ENCODE measurements at places on chromosomes 2 and 18.

- DNase-seq: no peak
Measured at GRCh38 chr2:159939946-159940345, 122.5 kb downstream of the PLA2R1 start.

- DNase-seq: no peak
Measured at GRCh38 chr2:163039266-163039665, 200.7 kb upstream of the KCNH7 start.

GRCh38 chr2:47094511-47095142 is 60.5 kb downstream of the STPG4 start:
- DNase-seq: no peak

- no peak for DNase-seq
Measured at GRCh38 chr2:27792759-27793158, 21.2 kb downstream of the MRPL33 start.

DNA sequence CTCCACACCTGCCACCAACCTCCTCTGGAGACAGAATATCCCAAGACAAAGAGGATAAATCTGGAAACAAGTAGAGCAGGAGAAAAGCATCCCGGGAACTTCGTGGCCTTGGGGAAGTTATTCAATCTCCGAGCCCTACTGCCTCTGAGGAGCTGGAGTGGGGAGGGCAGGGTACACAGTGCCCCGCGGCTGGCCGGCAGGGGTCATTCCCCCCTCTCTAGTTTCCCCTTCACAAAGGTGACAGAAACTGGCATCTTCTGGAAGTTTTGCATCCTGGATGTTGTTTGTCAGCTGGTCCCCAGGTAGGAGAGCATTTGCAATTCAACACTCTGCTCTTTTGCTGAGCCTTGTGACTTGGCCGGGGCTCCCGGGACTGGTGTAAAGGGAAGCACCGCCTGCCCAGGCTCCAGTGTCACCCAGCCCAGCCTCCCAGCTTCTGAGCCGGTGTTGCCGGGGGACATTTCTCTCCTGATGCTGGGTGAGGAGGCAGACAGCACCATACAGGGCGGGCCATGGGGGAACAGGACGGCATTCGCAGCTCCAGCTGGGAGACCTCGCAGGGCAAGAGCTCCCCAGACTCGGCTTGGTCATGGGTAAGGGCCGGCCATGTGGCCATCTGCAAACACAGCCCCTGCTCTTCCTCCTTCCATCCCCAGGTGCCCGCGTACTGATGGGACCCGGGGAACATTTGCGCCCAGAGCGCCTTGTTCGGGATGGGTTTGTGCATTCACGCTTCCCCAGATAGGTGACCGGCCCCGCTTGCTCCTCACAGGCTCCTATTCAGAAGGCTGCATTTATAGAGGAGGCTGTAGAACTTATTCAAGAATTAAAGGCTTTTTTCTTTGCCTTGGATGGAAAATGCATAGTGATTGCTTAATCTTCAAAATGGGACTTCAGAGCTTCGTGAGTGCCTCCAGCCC is 7.4 kb upstream of the NTSR2 start:
- DNase-seq: no peak

DNA sequence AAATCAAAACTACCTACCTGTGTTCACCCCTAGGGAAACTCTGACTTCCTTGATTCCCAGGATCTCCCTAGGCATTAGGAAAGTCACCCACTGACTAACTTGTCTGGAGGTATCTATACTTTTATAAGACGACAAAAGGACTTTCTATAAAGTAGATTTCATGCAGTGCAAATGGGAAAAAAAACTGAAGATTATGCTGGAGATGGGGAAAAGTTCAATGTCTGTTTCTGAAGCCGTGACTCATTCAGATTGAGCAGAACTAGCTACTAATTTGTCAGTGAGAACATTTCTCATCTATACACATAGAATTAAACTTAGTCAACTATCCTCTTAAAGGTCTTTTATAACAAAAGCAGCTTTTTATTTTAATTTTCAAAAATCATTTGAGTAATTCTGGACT is 6.0 kb downstream of the SEPTIN10 start:
- DNase-seq: no peak

GRCh38 chr2:80330527-80331450 is 26.2 kb upstream of the LRRTM1 start:
- DNase-seq: no peak

- DNase-seq: peak; percentile 42
Measured at GRCh38 chr2:233976690-233977294, 59.6 kb downstream of the TRPM8 start.

GRCh38 chr2:24763843-24764242 is 29.3 kb downstream of the PTRHD1 start:
- DNase-seq: no peak

DNA sequence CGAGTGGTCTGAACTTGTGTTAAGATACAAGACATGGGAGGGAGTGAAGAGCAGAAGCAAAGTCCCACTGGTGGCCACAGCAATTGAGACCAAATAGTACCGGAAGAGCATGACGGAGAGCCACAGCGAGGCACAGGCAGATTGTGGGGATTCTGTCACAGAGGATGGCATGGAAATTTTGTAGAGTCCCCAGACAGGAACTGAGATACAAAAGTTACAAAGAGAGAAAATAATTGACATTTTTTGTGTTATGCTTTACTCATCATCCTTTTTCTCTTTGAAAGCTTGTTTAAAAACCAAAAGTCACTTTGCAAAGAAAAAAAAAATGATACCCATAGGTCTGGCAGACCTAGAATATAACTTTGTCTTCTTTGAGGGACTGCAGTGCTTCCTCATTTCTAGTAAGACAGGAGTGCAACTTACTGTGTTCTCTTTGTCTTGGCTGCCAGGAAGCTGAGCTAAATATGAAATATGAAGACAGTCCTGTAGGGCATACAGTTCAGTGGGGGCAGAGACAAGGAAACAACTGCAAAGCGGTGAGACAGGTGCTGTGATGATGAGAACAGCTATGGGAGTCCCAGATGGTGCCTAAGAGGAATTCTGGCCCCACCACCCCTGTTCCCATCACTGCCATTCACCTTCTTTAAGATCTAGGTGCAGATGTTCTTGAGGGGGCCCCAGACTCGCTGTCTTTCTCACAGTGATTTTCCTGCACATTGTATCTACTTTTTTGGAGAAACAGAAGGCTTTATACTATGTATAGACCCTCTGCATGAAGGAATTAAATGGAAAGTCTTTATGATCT is 5.2 kb downstream of the ARHGAP25 start:
- no peak for DNase-seq

DNA sequence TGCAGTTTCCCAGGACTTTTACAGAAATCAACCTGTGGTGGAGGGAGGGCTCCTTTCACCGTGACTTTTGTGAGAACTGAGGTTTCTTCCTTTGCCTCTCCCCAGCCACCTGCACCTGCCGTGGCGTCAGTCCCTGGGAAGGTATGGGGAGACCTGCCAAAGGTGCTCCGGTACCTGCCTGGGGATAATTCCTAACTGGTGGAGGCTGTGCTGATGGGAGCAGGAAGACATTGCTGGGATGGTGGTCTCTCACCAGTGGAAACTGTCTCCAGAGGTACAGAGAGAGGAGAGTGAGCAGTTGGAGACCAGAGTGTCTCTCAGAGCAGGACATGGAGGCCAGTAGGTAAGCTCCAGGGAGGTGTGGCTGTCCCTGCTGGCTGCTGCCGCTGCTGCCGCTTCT is 52.6 kb downstream of the CIB4 start:
- no peak for DNase-seq

- DNase-seq: no peak
Measured at GRCh38 chr2:67259556-67260342, 137.4 kb upstream of the ETAA1 start.

DNA sequence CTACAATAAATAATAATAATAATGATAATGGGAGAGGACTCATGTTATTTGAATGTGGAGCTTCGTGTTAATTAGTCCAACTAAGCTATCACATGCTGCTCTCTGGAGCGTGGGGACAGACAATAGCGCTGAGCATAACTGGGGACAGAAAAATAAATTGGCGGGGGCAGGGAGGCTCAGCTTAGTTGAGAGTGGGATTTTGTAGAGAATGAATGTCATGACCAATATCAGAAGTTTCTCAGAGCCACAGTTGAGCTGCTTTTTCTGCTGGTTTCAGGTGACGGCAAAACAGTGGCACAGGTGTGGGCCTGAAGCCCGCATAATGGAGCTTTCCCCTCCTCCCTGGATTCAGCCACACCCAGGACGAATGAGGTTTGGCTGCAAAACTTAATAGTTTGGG is 111.1 kb upstream of the CAB39 start:
- no peak for DNase-seq

DNA sequence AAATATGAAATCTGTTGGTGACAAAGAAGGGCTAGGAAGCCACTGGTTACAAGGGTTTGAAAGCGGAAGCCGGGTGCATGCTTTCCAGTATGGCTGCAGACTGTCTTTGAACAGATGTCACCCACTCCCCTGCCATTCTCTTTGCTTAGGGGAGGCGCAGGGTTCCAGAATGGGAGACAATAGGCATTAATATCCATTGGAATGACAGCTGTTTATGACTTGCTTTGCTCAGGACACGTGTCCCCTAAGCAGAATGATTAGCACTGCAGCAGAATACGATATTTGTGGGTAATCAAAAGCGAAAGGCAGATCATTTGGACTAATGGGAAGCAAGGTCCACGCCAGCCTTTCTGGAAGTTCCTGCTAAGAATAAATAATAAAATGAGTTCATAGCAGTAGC is 25.8 kb upstream of the NRP2 start:
- DNase-seq: no peak

- DNase-seq: no peak
Measured at GRCh38 chr18:31646332-31647126, 37.9 kb downstream of the B4GALT6 start.

DNA sequence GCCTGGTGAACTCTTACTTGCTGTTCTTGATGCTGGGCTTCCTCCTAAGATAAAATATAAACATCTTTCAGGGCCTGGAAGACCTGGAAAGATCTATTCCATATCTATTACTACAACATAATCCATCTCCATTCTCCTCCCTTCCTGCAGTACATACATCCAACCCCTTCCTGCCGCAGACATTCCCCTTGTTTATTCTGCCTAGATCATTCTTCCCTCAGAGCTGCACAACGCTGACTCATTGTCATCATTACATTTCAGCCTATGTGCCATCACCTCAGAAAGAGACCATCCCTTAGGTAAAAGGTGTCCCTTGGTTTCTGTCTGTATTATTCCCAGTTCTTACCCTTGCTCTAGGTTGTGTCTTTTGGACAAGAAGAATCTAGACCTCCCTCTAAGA is 2.5 kb upstream of the CDH7 start:
- DNase-seq: no peak

DNA sequence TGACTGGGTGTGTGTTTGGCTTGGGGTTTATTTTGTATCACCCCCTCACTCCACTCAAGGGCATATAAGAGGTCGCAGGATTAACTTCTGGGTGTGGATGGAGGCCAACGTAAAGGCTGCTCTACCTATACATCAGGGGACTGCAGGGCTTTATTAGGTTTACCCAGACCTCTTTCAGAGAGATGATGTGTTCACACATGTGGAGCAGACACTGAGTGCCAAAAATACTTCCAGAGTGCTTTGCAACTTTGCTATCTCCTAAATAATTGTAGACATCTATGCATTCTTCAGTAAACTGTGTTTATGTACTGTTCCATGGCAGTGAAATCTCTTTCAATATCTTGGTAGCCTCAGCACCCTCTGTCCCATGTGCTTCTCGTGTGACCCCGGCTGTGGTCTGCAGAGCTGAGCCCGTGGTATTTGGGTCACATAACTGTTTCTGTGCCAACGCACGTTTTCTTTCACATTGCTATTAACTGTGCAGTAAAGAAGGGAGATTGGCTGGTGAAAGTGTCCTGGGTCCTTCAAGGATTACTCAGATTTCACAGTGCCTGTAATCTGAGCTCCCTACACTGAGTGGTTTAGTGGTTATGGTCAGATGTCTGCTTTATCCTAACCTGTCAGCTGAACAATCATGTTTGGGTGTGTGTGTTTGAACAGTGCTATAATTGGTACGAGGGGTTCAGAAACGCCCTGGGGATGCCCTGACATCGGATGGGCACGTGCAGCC is 208.1 kb downstream of the VAPA start:
- peak; percentile 5 for DNase-seq

GRCh38 chr2:4219571-4219970 is 516.2 kb downstream of the DCDC2C start:
- DNase-seq: no peak

GRCh38 chr2:41042343-41042742 is 590.5 kb upstream of the SLC8A1 start:
- DNase-seq: no peak

GRCh38 chr2:27071990-27072830 is 756 bp upstream of the OST4 start:
- no peak for DNase-seq

DNA sequence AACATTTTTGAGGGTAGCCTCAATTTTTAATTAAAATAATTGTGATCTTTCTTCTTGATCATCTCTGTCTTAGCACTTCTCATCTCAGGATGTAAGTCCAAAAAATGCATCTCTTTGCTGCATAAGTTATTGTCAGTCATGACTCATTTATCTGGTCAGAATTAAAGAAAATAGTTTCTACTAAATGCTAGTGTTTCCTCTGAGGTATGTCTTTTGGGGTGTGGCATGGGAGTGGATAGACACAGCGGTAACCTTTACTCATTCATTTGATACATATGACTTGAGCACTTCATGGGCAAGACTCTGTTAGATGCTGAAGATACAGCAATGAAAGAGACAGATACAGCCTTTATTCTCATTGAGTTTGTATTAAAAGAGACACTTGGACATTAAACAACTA is 284.7 kb downstream of the IRS1 start:
- no peak for DNase-seq

- DNase-seq: no peak
Measured at GRCh38 chr2:133666621-133667020, 98.4 kb upstream of the NCKAP5 start.

- peak; percentile 82 for DNase-seq
Measured at GRCh38 chr18:45212181-45213039, 402.9 kb upstream of the SLC14A2 start.

DNA sequence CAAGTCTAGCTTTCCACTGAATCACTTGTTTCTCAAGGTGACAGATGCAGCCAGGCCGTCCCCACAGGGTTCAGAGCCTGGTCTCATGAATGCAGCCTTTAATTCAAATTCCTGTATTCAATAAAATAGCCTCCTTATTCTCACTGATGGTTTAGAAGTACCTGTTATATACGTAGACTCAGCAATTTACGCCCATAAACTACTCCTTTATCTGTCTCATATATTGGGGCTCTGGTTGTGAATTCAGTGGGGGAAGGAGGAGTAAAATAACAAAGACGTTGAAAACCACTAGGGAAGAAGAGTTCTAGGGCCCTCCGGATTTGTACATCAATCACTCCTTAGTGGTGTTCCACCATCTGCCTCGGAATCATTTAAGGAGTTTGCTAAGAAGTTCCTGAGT is 1.7 kb downstream of the OBSL1 start:
- no peak for DNase-seq

GRCh38 chr2:57141269-57141668 is 905.3 kb upstream of the VRK2 start:
- no peak for DNase-seq

All from activated CD4-positive, alpha-beta T cell treated with anti-CD3 and anti-CD28 coated beads, Interleukin-2, Interleukin-4, amounts not matched to agents 100 ng/mL and 50 ng/mL, durations not matched to agents 16 hours and 8 hours (primary cell).